ENCODE measurements at places on chromosomes 1 and 21.

- DNase-seq = no peak
Observed at GRCh38 chr1:78527706-78528105, 36.9 kb downstream of the PTGFR start.

DNA sequence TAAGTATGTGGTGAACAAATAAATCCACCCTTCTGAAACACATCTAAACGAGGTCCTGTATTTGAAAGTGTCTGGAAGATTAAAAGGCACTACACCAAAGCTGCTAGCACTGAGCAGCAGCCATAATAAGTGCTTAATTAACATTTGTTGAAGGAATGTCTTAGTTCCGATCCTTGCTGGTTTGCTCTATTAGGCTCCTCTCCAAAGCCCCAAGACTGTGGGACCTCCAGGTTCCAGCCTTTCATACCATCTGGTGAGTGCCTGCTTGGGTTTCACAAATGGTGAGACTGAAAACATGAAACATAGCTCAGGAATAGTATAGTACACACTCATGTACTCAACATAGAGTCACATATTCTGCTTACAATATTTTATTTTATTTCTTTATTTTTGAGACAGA is 640 bp upstream of the CYP2J2 start:
- DNase-seq = no peak

DNA sequence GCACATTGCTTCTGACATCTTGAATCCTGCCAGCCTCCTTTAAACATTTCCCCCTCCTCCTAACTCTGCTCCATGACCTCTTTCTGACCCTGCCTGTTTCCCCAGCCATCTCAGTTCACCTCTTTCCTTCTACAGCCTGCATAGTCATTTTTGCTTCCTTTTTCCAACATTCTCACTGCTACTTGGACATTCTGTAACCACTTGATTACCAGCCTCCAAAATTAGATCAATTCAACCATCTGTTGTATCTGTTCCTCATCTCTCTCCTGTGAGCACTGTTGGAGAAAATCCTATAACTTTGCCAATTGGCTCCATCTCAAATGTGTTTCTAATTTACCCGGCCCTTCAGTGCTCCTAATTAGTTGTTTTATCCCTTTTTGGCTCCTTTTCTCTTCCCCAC is 27.5 kb upstream of the GPR88 start:
- DNase-seq = no peak

DNA sequence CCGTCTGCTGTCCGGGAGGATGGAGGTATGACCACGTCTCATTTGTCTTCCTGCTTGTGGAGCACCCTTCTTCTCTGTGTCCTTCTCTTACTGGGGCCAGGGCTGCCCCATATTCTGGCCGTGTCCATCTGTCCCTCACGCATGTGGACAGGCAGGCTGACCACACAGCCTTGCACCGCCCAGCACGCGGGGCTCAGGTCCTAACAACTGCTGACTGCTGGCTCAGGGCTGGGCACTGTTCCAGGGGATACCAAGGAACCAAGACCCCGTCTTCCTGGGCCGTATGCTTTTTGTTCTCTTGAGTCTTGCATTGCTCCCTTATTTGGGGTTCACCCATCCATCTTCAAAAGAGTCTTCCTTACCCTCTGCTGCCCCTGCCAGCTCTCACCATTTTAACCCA is 17.5 kb upstream of the SPSB1 start:
- DNase-seq = no peak

- no peak for DNase-seq
Observed at GRCh38 chr1:113901191-113901590, 3.4 kb downstream of the AP4B1 start.

- no peak for DNase-seq
Observed at GRCh38 chr1:228101994-228102790, 933 bp downstream of the C1orf35 start.

GRCh38 chr1:223140611-223141405 is 2.2 kb downstream of the TLR5 start:
- no peak for DNase-seq

DNA sequence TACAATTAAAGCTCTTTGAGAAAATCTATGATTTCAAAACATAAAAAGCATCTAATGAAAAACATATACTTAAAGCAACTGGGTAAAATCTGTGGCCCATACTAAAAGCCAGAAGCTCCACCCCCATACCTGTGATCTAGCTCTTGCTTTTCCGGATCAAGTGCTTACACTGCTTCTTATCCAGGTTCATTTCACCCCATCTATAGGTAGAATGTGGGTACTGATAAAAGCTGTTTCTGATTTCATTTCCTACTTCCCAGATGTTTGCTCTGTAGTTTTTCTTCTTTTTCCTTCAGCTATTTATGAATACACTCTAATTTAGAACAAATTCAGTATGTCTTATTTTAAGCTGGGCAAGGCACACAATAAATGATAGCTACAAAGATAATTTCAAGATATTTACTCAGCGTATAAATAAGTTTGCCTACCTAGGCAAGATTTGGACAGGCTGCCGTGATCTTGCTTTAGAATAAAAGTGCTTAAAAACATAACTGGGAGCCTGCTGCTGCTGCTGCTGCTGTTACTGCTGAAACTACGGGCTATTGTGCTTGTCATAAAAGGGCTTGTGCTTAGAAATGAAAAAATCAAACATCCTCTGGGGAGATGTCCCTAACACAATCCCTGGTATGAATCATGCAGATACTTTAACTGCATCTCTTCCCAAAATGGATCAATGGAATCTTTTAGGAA is 2.1 kb downstream of the SIPA1L2 start:
- DNase-seq = no peak

- no peak for DNase-seq
Observed at GRCh38 chr1:218942431-218942830, 231.2 kb upstream of the LYPLAL1 start.

- no peak for DNase-seq
Observed at GRCh38 chr21:26652854-26653253, 79.8 kb upstream of the CYYR1 start.

- DNase-seq = no peak
Observed at GRCh38 chr1:218284377-218284916, 646 bp upstream of the RRP15 start.

DNA sequence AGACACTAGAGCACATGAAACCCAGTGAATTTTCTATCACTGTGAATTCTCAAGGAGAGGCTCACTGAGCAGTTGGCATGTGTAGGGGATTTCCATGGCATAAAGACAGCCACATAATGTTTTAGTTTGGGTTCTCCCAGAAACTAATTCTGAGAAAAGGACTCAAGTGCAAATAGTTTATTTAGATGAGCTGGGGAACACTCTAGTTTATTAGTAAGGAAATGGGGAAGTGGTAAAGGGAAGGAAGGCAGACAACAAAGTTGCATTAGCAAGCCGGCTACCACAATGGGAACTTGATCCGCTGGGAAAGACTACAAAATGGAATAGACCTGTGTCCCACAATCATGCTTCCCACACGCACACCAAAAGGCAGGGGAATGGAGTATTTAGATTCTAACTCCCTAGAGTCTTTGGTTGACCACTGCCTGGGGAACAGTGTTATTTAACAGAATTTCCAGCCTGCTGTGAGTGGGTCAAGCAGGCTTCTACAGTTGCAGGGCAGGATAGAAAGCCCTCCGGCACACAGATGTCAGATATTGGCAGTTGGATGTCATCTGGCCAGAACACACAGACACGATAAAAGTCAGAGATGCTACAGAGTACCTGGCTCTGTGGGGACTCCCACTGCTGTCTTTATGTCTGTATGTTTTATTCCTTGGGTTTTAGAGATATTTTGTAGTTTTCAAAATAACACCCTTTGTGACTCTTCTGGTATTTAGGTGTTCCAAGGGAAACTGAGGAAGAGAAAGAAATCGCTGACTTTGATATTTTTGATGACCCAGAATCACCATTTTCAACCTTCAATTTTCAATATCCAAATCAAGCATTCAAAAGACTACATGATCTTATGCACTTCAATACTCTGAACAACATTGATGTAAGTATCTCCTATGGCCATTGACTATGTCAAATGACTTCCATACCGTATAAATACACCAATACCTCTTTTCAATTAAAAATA is 150.1 kb downstream of the PLA2G4A start:
- no peak for DNase-seq

GRCh38 chr21:44510109-44510507 is 29.9 kb downstream of the KRTAP10-1 start:
- DNase-seq = no peak

DNA sequence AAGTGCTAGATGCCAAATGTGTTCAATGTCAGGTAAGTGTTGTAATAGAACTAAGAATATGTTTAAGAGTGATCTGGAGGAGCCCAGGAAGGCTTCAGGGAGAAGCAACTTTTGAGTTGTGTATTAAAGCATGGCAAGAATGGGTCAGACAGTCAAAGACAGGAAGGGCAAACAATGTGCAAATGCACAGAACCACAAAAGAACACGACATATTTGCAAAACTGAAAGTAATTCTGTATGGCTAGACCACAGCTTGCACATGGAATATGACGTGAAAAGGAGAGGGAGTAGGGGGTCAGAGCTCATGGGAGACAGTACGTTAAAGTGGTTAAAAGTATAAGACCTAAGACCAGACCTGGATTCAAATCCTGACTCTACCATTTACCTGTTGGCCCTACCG is 7.1 kb upstream of the SORT1 start:
- no peak for DNase-seq

- peak; percentile 29 for DNase-seq
Observed at GRCh38 chr1:117067533-117068370, 7.6 kb downstream of the TTF2 start.

GRCh38 chr1:104132382-104132973 is 382.8 kb downstream of the AMY1C start:
- DNase-seq = no peak

GRCh38 chr1:85584264-85584781 is 3.8 kb downstream of the CCN1 start:
- DNase-seq = no peak

- no peak for DNase-seq
Observed at GRCh38 chr1:94989398-94989797, 62.5 kb upstream of the CNN3 start.

DNA sequence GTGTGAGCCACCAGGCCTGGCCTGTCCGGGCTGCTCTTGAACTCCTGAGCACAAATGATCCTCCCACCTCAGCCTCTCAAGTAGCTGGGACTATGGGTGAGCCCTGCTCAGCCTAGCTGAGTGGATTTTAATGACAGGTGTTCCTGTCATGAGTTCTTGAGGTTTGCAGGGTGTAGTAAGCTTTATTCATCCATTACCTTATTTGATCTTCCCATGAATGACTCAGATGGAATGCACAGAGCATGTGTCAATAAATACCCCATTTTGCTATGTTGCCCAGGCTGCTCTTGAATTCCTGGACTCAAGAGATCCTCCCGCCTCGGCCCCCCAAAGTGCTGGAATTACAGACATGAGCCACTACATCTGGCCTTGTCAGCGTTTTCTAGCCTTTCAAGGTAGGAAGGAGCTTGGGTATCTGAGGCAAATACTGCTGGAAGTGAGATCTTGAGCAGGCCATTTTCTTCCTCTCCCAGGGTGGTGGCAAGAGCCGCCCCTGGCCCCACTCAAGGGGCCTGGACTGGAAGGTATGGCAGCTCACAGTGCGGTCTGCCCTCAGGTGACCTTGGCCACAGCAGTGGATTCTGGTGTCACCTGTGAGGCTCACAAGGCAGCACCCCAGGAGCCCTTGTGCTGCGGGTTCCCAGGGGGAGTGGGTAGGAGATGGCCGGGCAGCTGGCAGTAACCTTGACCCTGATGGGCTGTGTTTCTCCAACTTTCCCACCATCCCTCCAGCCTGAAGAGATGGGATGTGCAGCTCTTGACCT is 20.0 kb downstream of the PIK3CD start:
- no peak for DNase-seq

DNA sequence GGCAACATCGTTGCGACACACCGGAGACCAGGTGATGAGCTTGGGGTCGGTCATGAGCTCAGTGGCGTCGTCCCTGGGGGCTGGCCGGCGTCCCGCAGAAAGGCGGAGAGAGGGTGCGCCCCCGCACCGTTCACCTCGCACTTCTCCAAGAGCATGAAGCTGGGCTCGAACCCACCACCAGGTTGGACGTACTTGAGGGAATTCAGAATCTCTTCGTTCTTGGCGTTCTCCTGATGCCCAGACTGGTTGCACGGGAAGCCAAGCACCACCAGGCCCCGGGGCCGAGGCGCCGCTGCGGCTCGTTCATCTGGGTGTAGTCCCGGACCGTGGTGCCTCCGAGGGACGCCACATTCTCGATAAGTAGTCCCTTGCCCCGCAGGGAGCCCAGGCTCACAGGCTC is 176.6 kb upstream of the ADAMTS5 start:
- DNase-seq = no peak

GRCh38 chr21:45093035-45093532 is 18.7 kb downstream of the ADARB1 start:
- DNase-seq = no peak

- DNase-seq = no peak
Observed at GRCh38 chr1:89822109-89822962, 1.5 kb downstream of the LRRC8D start.

DNA sequence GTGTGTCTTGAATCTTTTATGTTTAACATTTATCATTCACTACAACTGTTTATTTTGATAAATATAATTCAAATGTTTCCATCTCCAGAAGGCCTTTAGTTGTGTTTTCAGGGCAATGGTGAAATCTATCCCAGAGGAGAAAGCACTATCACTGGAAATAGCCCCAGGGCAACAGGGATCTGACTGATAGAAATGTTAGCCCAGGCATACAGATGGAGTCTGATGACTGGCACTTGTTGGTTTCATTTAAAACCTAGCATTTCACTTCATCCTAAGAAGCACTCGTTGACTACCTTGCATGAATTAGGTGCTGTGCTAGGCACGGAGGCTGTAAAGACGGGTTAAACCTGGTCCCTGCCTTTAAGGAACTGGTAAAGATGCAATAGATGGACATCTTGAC is 103.1 kb downstream of the C1orf21 start:
- DNase-seq = no peak

- DNase-seq = no peak
Observed at GRCh38 chr1:76291737-76292136, 217.2 kb downstream of the ST6GALNAC3 start.
